Iris pigment epithelial cell (primary cell): ENCODE measurements at places on chromosomes 4 and X.

DNA sequence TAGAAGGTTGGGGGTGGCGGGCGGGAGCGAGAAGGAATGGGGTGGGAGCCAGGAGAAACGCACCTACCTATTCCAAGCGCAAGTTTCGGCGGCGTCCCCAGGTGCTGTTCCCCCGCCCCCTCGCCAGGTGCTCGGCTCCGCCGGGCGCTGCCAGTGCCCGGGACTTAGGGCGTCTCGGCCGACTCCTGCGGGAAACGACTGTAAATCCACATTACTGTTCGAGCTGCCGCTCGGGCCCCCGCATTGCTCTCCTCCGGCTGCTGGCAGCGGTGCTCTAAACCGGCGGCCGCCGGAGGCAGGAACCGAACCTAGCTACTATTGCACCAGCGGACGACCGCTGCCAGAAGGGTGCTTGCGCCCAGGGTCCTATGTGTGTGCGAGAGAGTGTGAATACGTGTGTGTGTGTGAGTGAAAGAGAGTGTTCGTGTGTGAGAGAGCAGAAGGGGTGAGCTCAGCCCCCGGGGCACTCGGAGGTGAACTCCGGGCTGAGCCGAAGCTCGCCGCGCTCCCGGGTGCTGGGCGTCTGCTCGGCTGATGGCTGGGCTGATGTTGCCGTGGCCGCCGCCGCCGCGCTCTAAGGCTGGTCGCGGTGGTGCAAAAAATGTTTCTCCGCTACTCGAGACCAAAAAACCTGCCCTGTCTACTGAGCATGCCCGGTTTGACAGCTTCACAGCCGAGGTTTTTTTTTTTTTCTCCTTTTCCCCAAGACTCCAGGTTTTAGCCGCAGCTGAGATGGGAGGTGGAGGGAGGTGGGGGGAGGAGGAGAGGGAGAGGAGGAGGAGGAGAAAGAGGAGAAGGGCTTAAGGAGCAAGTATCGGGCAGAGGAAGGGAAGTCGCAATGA, 115.7 kb upstream of the TEX13C start:
- no peak for DNase-seq

GRCh38 chr4:15652841-15653240, 2.3 kb downstream of the FBXL5 start:
- DNase-seq, result no peak

- DNase-seq, result peak; percentile 38
Observed at GRCh38 chr4:166091912-166092510, 219.0 kb downstream of the TLL1 start.

- DNase-seq, result no peak
Observed at GRCh38 chrX:17713288-17713687, 24.0 kb upstream of the SCML1 start.
